ENCODE measurements at places on chromosomes 4 and X.

- no peak for DNase-seq
Measured at GRCh38 chr4:6049985-6050384, 31.8 kb upstream of the C4orf50 start.

DNA sequence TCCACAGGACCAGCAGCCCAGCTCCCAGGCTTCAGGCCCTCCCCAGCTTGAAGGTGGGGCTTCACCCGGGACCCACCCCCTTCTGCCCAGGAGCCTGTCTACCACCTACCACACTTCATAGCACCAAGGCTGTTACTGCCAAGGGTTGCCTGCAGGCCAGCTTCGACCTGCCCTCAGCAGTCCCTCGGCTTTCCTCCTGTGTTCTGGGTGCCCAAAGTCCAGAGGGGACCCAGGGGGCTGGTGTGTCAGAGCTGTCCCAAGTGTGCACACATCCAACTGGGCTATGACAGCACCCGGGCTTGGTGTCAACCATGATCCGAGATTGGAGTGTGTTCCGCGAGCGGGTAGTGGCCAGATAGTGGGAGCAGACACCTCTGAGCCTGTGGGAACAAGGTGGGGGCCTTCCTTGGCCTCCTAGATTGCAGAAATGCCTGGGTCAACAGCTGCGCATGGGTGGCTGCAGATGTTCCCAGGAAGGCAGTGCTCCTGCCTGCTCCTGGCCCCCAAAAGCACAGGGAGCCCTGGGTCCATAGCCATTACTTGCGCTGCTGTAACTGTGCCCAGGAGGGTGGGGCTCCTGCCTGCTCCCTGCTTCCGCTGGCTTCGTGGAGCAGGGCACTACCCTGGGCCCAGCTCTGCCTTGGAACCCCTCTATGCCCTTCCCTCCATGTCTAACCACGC is 16.8 kb downstream of the SULT1B1 start:
- DNase-seq = no peak

DNA sequence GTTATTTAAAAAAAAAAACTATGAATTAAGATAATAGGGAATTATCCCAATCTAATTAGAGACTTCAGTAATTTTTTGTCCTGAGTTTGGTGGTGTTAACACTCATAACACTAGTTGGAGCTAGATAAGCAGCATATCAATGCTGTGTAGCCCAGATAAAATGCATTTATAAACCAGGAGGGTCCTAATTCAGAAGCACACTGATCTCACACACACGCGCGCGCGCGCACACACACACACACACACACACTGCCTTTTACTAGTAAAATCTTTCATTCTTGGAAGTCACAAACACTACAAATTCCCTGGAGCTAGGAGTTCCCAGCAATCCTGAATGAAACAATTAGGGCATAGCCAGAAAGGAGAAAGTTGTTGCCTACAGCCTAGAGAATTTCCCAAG is 3.2 kb downstream of the UNC5C start:
- DNase-seq = no peak

DNA sequence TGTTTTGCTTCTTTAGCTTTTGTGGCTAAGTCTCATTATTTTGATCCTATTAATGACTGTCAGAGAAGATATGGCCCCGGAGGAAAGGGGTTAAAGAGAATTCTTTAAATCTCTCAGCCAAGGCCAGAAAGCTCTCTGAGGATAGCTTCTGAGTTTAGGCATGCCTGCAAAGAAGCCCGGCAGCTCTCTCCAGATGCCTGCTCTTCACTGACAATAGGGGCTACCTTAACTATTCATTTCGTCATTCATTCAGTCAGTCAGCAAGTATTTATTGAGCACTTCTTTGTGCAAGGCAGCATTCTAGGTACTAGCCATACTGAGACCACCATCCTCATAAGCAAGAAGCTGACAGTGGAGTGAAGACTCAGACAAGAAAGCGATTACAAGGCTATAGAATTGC is 34.0 kb upstream of the BMP15 start:
- no peak for DNase-seq

GRCh38 chr4:187258651-187259401 is 535.2 kb upstream of the FAT1 start:
- DNase-seq = no peak

DNA sequence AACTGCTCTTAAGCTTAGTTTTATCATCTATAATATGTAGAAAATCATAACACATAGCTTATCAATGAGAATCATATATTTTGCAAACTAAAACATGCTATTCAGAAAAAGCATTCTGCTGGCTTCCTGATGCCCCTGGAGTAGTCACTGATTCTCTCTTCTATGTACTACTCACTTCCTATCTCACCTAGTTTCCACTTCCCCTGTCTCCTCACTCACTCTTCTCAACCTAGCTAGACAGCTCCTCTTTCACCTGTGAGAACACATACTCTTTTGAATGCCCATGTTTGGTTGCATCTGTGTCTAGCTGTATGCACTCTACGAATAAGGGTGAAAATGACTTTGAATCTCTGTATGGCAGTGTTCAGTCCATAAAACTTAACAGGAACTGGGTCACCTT is 9.3 kb downstream of the TMEM144 start:
- DNase-seq = no peak

DNA sequence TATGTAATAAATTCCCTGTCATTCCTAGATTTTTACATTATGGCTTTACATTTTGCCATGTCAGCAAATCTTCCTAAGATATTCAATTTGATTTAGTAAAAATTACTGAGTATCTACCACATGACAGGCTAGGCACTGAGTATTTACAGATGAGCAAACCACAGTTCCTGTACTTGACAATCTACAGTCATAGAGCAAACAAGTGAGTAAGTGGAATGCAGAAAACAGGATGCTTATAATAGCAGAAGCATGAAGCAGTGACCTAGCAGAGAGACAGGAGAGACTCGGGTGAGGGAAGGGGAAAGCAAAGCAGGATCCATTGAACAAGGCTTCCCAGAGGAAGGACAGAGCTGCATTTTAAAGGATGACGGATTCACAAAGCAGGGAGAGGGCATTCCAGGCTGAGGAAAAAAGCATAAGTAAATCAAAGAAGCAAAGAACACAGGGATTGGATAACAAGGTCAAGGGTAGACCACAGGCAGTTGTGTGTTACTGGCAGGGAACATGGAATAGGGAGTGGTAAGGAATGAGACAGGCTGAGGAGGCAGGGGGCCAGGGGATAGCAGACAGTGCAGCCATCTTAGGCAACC is 124.7 kb upstream of the C1QTNF7 start:
- DNase-seq = no peak

- DNase-seq = no peak
Measured at GRCh38 chr4:102420563-102421398, 75.5 kb upstream of the SLC39A8 start.

GRCh38 chrX:119477812-119478232 is 9.6 kb downstream of the SLC25A5 start:
- DNase-seq = no peak

GRCh38 chr4:106607558-106607957 is 239.0 kb upstream of the GIMD1 start:
- DNase-seq = no peak

- no peak for DNase-seq
Measured at GRCh38 chrX:30060718-30061117, 154.6 kb upstream of the MAGEB2 start.

GRCh38 chr4:176595257-176595656 is 197.5 kb downstream of the VEGFC start:
- no peak for DNase-seq

- no peak for DNase-seq
Measured at GRCh38 chr4:155506745-155507144, 130.0 kb upstream of the MAP9 start.

Data from glomerular endothelial cell (primary cell).